ENCODE measurements at places on chromosomes 2 and 18.
A peak's percentile ranks its signal among the peaks of the same experiment; 100 is the strongest.

- DNase-seq, result no peak
These were observed 16.9 kb downstream of the WNT10A start for GRCh38 chr2:218897394-218898108.

GRCh38 chr2:145344076-145344724, 824.3 kb upstream of the ZEB2 start:
- DNase-seq, result no peak

DNA sequence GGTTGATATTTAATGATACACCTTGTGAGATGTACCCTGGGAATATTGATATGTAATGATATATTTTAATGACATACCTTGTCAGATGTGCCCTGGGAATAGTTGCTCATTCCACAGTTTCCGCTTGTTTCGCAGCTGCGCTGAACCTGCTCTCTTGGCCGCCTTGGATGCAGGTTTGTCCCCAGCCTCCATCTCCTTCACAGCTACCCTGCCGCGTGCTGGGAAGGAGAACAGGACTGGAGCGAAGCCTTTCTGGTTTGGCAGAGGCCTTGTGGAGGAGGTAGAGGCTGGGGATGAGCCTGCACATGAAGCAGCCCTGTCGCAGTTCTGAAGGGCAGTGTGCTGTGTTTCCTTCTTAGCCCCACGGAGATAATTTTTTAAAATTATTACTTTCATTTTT, 14.6 kb downstream of the ATG4B start:
- no peak for DNase-seq

DNA sequence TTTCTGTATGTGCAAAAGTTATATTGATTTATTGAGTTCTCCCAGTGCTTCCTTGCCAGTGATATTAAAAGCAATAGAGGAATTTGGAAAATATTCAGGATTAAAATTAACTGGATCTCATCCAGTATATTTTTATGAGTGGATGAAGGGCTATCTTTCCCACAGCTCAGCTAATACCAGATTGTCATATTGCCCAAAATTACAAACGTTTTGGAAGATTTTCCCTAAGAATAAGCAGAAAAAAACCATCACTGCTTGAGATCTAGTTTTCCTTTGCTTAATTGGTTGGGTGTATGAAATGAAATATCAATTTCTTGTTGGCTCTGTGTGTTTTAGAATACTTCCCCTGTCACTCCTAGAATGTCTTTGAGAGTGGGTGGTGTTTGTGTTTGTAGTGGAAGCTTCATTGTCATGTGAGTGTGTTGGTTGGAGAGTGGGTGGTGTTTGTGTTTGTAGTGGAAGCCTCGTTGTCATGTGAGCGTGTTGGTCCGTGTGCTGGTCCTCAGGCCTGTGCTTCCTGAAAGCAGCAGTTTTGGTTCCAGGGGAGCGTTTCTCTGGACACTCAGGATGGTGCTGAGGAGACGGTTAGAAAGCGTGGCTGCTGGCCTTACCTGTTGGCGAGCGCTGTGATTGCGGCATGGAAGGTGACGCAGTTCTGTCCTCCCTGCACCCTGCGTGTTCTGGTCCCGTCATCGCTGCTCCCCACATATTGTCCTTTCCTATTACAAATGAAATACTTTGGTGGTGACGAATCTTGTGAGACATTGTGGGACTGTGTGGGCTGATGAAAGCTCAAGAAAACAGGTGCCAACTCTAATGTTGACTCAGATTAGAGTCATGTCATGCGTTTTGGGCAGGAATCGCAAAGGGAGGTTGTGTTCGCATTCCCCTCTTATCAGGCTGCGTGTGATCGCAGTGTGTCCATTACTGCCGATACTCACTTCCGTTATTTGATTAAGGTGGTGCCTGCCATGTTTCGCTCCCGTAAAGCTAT, 12.4 kb downstream of the ASB1 start:
- peak; percentile 96 for DNase-seq

DNA sequence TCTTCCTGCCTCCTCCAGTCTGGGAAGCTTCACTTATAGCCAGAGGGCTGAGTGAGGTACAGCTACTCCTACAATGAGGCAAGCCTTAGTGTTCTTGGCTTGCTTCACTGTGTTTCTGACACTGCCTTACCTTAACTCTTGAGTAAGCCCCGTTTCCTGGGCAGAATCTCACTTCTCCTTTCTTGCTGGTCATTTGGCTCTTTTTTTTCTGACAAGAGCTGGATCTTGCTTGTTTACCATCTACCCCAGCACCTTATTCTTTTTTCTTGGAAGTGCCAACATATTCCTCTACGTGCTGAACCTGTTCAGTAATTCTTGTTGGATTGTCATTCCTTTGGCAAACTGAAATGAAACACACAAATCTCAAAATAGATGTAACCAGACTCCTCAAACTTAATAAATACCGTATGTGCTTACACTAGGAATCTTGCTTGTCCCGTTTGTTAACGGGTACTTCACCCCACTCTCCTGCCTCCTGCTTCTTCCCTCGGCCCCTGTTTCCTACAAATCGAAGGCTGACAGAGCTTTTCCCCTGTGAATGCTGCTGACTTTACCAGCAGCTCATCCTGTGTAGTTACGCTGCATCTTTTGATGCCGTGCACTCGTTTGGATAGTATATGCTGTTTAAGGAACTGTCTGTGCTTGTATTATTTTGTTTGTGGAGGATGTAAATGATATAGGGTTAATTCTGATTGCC, 132.2 kb downstream of the FMNL2 start:
- DNase-seq, result no peak

DNA sequence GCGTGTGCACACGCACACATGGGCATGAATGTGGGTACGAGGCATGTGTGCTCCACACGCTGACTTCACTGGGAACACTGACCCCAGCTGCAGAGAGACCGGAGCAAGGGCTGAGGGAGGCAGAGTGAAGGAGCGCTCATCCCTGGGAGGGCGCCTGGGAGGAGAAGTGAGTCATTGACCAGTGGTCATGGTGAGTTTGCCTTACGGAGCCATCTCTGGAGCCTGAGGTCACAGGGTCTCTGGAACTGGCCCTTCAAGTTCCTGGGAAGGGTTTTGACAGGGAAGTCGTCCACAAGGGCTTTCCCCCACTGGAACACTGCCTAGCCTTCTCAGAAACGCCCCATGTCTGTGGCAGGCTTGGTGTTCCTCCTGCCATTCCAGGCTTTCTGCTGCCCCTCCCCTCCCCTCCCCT, 14.3 kb upstream of the TMEM185B start:
- DNase-seq, result no peak

- peak; percentile 74 for DNase-seq
These were observed 93.0 kb upstream of the SMAD2 start for GRCh38 chr18:48023334-48024008.

DNA sequence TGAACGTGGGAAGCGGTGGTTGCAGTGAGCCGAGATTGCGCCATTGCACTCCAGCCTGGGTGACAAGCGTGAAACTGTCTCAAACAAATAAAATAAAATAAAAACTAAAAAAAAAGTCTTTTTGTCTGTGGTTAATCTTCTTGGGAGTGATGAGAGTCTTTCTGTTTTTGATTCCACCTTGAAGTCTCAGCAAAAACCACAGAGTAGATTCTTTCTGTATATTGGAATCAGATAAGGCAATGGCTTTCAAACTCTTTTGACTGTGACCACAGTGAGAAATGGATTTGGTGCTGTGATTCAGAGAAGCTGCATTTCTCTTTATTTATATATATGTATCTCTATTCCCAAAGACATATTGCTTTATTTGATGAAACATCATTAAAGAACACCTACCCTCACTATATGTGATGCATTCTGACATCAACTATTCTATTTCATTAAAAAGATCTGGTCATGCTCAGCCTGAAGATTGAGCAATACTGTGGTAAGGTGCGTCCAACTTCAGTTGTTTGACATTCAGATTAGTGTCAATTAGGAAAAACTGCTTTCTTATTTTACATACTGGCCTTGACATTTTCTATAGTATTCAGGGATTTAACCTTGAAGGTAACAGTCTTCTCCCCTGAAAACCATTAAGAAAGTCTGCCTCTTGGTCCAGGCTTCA, 15.6 kb downstream of the HRH4 start:
- no peak for DNase-seq

DNA sequence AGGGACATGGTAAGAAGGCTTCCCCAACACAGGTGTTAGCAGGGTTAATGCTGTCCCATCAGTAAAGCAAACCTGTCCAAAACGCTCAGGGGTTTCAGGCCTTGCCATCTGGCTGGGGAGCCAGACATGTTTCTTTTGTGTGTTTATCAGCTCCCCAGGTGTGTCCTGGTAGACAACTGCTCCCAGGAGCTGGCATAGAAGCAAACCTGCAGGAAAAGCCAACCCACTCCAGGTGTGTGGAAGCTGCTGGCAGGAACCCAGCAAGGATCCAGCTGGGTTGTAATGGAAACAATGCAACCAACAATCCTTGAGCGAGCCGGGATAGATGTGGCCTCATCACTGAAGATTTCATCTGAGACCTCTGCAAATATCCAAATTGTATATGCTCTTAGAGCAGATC, 123.1 kb downstream of the RAB3GAP1 start:
- DNase-seq, result no peak

DNA sequence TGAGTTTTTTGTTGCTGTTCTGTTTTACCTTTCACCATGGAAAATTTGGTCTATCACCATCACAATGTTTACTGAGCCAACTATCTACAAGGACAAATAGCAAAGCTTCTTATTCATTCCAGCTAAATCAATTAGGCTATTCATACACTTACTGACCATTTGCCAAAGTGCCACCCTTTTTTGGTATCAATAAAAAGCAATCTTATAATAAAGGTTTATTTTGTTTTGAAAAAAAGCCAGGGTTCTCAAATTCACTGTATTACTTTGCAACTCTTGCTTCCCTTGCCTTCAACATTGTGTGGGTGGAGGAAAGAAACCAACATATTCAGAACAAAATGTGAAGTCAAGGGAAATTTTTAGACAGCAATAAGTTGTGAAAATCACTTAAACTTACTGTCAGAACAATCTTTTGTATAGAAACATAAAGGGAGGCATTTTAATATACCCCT, 15.3 kb downstream of the PELI1 start:
- DNase-seq, result no peak

GRCh38 chr18:9683418-9684396, 24.4 kb upstream of the RAB31 start:
- DNase-seq, result no peak

- no peak for DNase-seq
These were observed 1219.8 kb upstream of the ZEB2 start for GRCh38 chr2:145739681-145740080.

DNA sequence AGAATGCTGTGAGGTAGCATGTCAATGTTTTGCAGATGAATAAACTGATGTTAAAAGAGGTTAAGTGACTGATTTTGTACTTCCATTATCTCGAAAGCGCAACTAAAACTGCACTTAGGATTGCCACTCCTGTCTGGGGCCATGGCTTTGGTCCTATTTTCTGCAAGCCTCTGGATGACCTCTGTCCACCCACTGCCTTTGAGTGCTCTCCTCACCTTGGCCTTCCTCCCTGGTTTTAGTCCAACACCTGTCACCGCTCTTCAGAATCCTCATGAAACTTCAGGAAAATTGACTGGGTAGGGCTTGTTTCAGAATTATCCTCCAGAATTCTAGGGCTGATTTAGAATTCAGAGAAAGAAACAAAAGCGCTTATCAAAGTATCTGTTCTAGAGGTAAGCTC, 51.1 kb upstream of the HNMT start:
- no peak for DNase-seq

DNA sequence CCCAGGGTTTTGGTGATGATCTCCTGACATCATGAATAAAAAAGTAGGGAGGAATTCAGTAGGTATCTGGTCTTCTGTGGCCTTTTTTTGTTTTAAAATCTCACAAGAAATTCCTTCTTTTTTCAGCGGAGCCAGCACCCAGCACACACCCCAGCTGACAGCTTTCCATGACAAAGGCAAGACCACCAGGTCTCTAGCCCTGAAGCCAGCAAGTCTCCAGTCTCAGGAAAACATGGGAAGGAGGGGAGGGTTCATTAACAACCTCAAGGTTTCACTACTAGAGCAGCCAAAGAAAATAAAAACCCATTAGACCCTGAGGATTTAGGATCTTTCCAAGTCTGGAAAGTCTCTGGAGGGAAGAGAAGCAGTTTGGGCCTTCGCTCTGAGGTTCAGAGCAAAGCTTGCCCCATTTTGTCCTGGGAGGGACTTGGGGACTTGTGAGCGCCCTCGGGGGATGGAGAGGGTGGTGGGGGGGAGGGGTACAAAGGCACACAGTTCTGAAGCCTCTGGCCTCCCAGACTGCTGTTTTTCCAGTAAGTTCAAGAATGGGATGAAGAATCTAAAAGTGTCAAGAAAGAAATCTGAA, 9.0 kb downstream of the FOXI3 start:
- DNase-seq, result no peak

- DNase-seq, result peak; percentile 74
These were observed 531.0 kb upstream of the SETBP1 start for GRCh38 chr18:44149706-44150105.

DNA sequence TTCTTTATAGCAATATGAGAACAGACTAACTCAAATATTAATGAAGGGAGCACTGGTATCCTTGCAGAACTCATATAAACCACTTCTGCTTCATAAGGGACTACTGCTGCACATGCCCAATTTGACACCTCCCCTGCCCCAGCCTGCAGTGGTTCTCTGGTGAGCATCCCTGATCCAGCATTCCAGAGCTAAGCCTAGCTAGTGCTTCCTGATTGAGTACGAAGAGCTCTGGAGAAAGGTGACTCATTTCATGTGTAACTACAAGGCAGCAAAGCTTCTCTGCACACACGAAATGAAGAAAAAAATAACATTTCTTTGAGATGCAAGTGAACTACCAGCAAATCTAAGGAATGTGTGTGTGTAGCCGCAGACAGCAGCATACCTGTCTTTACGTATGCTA, 22.8 kb upstream of the ADNP2 start:
- no peak for DNase-seq

- no peak for DNase-seq
These were observed 193.7 kb downstream of the STK39 start for GRCh38 chr2:168053676-168054075.

DNA sequence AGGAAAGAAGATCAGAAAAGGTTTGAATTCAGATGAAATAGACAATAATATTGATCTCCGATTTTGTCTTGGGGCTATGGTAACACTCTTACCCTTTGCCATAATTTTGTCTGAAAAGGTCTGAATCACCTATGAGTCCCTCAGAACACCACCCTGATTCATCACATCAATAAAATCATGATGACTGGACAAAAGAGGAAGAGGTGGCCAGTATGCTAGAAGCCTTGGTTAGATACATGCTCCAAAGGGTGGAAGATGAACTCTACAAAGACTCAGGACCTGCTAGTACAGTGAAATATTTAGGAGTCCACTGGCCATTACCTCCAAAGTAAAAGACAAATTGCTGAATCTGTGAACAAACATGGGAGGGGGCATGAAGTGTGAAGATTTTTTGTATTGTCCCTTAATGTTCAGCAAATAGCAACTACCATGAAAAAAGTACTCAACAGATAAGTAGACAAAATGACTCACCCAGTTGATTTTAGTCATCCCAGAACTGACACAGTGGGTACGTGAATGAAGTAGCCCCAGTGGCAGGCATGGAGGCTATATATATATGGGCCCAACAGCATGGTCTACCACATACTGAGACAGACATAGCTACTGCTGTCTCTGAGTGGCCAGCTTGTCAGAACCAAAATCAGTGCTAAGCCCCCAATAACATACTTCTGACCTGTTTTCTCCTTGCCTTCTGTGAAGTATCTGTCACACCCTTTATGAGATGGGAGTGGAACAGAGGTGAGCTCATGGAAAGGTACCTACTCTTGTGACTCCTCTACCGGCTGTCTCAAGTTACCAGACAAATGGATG, 36.5 kb upstream of the GLS start:
- DNase-seq, result peak; percentile 93

Data from epithelial cell of prostate (primary cell).